ENCODE measurements at places on chromosomes 2 and 18. TPM values are rescaled to one million over a fixed set of nuclear protein-coding genes. Genes with fewer than 3 reads are reported as not detected.
A peak's percentile ranks its signal among the peaks of the same experiment; 100 is the strongest.

DNA sequence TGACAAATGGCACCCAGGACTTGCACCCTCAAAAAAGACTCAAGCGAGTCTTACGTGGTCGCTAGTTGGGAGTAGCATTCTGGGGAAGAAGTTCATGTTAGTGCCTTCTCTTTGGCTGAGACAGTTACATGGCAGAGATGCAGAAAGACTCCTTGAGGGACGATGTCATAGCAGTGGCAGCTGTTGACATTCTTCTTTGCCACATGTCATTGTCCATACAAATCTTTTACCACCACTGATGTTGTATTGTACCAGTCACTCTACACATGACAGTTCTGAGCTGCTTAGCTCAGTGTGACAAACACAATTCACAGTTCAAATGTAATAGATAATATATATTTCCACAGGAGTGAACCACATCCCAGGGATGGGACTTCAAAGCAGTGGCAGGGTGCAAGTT is 197.1 kb downstream of the TCF4 start:
- no peaks in the 10 kb centered on the region for H3K27me3 ChIP-seq
- H3K4me1 ChIP-seq: peaks cover 1% of the 10 kb centered on the region
- no peak overlapping the region for H3K4me3 ChIP-seq
- peaks cover 5% of the 10 kb centered on the region for H3K36me3 ChIP-seq

- DNase-seq: no peak
- no peaks in the 10 kb centered on the region for H3K27me3 ChIP-seq
- H3K27ac ChIP-seq: no peak overlapping the region
- no peak overlapping the region for H3K4me3 ChIP-seq
- no peaks in the 10 kb centered on the region for H3K36me3 ChIP-seq
- no peaks in the 10 kb centered on the region for H3K4me1 ChIP-seq
Observed at GRCh38 chr18:24190590-24190989, 51.7 kb downstream of the CABYR start.

Gene C2orf80
- total RNA-seq: not detected

Gene RGPD5
- 107 TPM for total RNA-seq

GRCh38 chr2:85655961-85656417 is 12.0 kb downstream of the SFTPB start:
- H3K36me3 ChIP-seq: peaks cover 14% of the 10 kb centered on the region
- no peak for DNase-seq
- no peak overlapping the region for H3K27ac ChIP-seq
- H3K4me3 ChIP-seq: no peak overlapping the region

Gene SCN9A
- total RNA-seq: 23.7 TPM

DNA sequence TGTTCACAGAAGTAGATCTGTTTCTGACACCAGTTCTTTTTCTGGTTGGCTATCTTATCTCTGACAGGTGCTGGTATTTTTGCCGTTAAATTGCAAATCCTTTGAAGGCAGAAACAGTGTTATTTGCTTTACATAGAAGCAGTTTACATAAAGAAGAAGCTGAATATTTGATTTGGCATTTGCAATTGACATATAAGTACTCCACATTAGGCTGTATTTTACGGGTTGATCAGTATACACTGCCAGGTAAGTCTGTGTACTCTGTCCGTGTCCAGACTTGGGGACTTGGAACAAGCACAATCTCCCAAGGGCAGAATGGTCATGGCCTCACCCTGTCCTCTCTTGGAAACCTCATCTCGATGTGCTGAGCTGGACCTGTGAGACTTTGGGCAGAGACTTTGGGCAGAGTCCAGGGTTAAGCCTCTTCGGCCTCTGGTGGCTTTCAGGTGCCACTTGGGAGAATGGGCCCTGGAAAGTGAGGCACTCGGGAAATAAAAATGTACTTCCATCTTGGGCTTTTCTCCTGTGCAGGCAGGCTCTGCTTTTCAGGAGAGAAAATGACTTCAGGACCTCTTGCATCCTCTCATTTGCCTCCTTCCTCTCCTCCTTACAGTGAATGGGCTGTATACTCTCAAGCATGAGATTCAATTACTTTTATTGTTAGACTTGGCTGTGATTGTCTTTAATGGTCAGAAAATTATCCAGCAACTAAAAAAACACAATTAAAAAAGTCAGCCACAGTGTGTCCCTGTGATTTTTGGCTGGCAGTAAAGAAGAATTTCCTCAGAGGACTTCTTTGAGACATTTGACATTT is 108.5 kb downstream of the RAPGEF4 start:
- peaks cover 26% of the 10 kb centered on the region for H3K4me1 ChIP-seq
- no peak overlapping the region for H3K27ac ChIP-seq
- no peak for DNase-seq
- H3K27me3 ChIP-seq: no peaks in the 10 kb centered on the region
- H3K4me3 ChIP-seq: no peak overlapping the region

Gene MTX2
- total RNA-seq: 33.4 TPM

Gene MBD1
- 89.6 TPM for total RNA-seq

DNA sequence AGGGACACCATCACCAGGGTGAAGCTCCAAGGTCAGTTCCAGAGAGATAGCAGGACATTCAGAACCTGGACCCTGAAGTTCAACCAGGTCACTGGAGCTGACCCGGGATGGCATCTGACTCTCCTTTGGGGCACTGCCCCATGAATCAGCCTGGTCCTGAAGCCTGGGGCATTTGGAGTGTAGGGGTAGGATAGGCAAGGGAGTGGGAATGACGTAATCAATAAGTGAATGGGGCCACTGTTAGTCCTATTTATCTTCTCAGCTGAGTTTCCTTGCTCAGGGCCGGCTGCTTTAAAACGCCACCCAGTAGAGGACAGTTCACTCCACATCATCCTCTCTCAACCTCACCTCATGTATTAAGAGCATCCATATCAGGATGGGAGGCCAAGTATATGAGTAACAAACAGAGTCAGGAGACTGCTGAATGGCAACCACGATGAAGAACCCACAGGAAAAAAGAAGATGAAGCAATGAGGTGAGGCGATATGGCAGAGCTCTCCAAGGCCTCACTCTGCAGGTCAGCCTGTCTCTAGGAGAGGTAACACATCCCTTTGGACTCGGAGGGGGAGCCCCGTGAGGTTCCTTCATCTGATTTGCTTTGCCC is 1.8 kb upstream of the RFX8 start:
- no peaks in the 10 kb centered on the region for H3K36me3 ChIP-seq
- H3K27ac ChIP-seq: no peak overlapping the region
- H3K4me3 ChIP-seq: no peak overlapping the region

Gene GPR155
- total RNA-seq: 0.74 TPM

Gene KHK
- total RNA-seq: 5.2 TPM

Gene IL37
- total RNA-seq: not detected

- H3K27ac ChIP-seq: peak overlapping the region; percentile 13
- no peaks in the 10 kb centered on the region for H3K4me1 ChIP-seq
- peaks cover 29% of the 10 kb centered on the region for H3K36me3 ChIP-seq
- DNase-seq: no peak
Observed at GRCh38 chr18:23528580-23529472, 25.5 kb downstream of the RMC1 start.

GRCh38 chr2:148928395-148928794 is 53.4 kb downstream of the KIF5C start:
- peak overlapping the region; percentile 33 for H3K27ac ChIP-seq
- DNase-seq: no peak
- H3K4me1 ChIP-seq: peaks cover 34% of the 10 kb centered on the region
- H3K36me3 ChIP-seq: peaks cover 7% of the 10 kb centered on the region

Gene AMER3
- total RNA-seq: 7.0 TPM

GRCh38 chr2:38386821-38387220 is 9.7 kb upstream of the ATL2 start:
- no peaks in the 10 kb centered on the region for H3K36me3 ChIP-seq
- H3K27me3 ChIP-seq: peaks cover 6% of the 10 kb centered on the region
- no peak overlapping the region for H3K4me3 ChIP-seq
- DNase-seq: no peak
- H3K27ac ChIP-seq: no peak overlapping the region
- peaks cover 1% of the 10 kb centered on the region for H3K4me1 ChIP-seq

Gene BCS1L
- total RNA-seq: 45.8 TPM

- no peaks in the 10 kb centered on the region for H3K36me3 ChIP-seq
- peaks cover 3% of the 10 kb centered on the region for H3K27me3 ChIP-seq
- no peak for DNase-seq
- peak overlapping the region; percentile 74 for H3K27ac ChIP-seq
Observed at GRCh38 chr2:241895712-241896641, 26.4 kb downstream of the RTP5 start.

- DNase-seq: no peak
- no peak overlapping the region for H3K27ac ChIP-seq
- H3K27me3 ChIP-seq: no peaks in the 10 kb centered on the region
- no peak overlapping the region for H3K4me3 ChIP-seq
- no peaks in the 10 kb centered on the region for H3K4me1 ChIP-seq
- peaks cover 5% of the 10 kb centered on the region for H3K36me3 ChIP-seq
Observed at GRCh38 chr2:33323957-33324356, 152.5 kb upstream of the RASGRP3 start.

- H3K4me3 ChIP-seq: no peak overlapping the region
- peaks cover 2% of the 10 kb centered on the region for H3K4me1 ChIP-seq
- no peaks in the 10 kb centered on the region for H3K36me3 ChIP-seq
- no peaks in the 10 kb centered on the region for H3K27me3 ChIP-seq
Observed at GRCh38 chr2:134628453-134628852, 90.3 kb downstream of the TMEM163 start.

- H3K27me3 ChIP-seq: no peaks in the 10 kb centered on the region
- DNase-seq: no peak
- H3K4me3 ChIP-seq: no peak overlapping the region
- peaks cover 3% of the 10 kb centered on the region for H3K4me1 ChIP-seq
- no peak overlapping the region for H3K27ac ChIP-seq
Observed at GRCh38 chr2:220053919-220054318, 426.5 kb downstream of the SLC4A3 start.

Gene RGPD4
- total RNA-seq: not detected

Gene LBH
- total RNA-seq: 62.3 TPM

- H3K27ac ChIP-seq: no peak overlapping the region
- H3K36me3 ChIP-seq: no peaks in the 10 kb centered on the region
- no peak overlapping the region for H3K4me3 ChIP-seq
- peaks cover 76% of the 10 kb centered on the region for H3K27me3 ChIP-seq
Observed at GRCh38 chr2:128504246-128505149, 185.8 kb upstream of the HS6ST1 start.

Gene COL3A1
- 30.4 TPM for total RNA-seq

- H3K27me3 ChIP-seq: peaks cover 18% of the 10 kb centered on the region
- no peak overlapping the region for H3K4me3 ChIP-seq
- no peak overlapping the region for H3K27ac ChIP-seq
- DNase-seq: no peak
- H3K36me3 ChIP-seq: no peaks in the 10 kb centered on the region
Observed at GRCh38 chr2:240204431-240205276, 64.2 kb upstream of the OTOS start.

Gene AOX1
- total RNA-seq: 4.1 TPM

DNA sequence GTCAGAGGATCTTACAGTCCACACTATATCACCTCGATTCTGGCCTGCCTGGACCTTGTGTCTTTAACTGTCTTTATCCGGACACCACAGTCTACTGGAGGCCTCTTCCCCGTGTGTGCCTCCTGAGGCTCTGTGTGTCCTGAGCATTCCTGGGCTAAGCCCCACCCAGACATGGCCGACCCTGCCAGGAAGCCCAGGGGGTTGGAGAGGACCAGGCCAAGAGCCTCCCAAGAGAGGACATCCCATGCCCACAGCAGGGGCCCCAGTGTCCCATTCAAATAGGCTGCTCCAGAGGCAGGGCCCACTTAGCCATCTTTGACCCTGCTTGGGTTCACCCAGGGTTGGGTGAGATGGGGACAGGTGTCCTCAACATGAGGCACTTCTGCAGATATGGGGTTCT is 84.7 kb upstream of the OTOS start:
- H3K36me3 ChIP-seq: no peaks in the 10 kb centered on the region
- H3K27ac ChIP-seq: no peak overlapping the region
- H3K27me3 ChIP-seq: peaks cover 31% of the 10 kb centered on the region
- DNase-seq: peak; percentile 7
- H3K4me3 ChIP-seq: no peak overlapping the region

DNA sequence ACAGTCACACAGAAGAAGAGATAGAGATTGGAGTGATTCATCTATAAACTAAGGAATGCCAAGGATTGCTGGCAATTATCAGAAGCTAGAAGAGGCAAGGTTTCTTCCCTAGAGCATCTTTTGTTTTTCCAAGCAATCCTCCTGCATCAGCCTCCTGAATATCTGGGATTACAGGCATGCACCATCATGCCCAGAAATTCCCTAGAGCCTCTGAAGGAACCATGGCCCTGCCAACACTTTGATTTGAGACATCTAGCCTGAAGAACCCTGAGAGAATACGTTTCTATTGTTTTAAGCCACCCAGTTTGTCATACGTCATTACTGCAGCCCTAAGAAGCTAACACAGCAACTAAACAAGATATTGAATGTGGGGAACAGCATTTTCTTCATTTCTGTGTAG is 525.0 kb downstream of the ERBB4 start:
- H3K27me3 ChIP-seq: no peaks in the 10 kb centered on the region
- no peaks in the 10 kb centered on the region for H3K36me3 ChIP-seq
- no peak overlapping the region for H3K27ac ChIP-seq

GRCh38 chr2:122681626-122682025 is 926.2 kb downstream of the TSN start:
- no peak overlapping the region for H3K27ac ChIP-seq
- H3K27me3 ChIP-seq: no peaks in the 10 kb centered on the region
- H3K4me1 ChIP-seq: no peaks in the 10 kb centered on the region
- no peaks in the 10 kb centered on the region for H3K36me3 ChIP-seq
- H3K4me3 ChIP-seq: no peak overlapping the region
- no peak for DNase-seq

DNA sequence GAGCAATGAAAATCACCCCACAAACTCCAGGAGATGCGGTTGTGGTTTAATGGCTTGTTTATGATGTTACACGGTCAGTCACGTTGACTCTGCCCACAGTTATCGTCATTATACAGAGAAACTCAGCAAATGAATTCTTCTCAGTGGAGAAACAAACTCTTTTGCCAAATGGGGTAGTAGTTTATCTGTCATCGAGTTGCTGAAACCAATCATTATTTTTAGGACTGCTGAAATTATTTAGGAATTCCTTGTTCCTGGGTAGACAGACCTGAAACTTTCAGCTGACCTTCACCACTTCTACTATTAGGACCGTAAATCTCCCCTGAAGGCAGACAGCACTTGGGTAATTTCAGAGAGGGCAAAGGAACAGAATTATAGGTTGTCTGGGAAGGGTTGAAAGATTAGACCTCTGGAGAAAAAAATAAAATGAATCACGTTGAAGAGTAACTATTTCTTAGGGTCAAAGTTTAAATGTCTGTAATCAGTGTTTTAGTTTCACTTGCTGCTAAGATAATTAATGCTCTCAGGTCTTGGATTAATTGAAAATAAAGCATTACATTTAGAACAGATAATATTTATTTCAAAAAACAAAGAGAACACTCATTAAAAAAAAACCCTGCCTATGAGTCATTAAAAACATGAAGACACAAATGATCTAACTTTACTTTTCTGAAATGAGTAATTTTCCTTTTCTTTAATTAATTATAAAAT is 52.1 kb upstream of the LYPD6 start:
- H3K4me1 ChIP-seq: peaks cover 11% of the 10 kb centered on the region
- DNase-seq: no peak
- H3K36me3 ChIP-seq: no peaks in the 10 kb centered on the region
- H3K4me3 ChIP-seq: no peak overlapping the region
